ENCODE measurements at places on chromosomes 11 and 22. TPM values are rescaled to one million over a fixed set of nuclear protein-coding genes. Genes with fewer than 3 reads are reported as not detected.

- no peak for DNase-seq
Observed at GRCh38 chr22:49062802-49063544, 764.7 kb downstream of the BRD1 start.

DNA sequence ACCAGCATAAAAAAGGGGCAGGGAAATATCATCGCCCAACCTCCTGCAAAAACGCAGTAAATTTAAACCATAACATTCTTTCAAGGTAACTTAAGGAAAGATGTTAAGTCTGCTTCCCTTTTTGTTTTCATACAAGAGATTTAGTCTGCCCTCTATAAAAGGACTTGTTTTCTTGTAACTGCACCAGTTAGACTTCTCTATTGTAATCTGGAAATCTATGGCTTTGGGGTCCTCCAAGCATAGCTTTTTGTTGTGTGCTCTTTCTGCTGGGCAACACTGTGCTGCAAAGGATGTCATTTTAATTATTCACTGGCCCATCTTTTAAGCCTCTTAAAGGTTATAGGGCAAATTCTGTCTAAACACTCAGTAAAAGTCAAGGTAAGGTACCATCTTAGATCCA, 136.0 kb downstream of the MAML2 start:
- no peak for DNase-seq

Gene GGTLC2
- not detected for total RNA-seq

Gene KRTAP5-2
- not detected for total RNA-seq

Data from glomerular endothelial cell (primary cell).